Esophagus squamous epithelium (tissue), 5 donors: ENCODE measurements at places on chromosomes 7 and 10. TPM values are rescaled to one million over a fixed set of nuclear protein-coding genes. Genes with fewer than 3 reads are reported as not detected.

Gene BBIP1
- 10.3 TPM for total RNA-seq

Gene H2BK1
- not detected for total RNA-seq

Gene PAPOLB
- not detected for total RNA-seq

Gene BTBD16
- not detected for total RNA-seq

DNA sequence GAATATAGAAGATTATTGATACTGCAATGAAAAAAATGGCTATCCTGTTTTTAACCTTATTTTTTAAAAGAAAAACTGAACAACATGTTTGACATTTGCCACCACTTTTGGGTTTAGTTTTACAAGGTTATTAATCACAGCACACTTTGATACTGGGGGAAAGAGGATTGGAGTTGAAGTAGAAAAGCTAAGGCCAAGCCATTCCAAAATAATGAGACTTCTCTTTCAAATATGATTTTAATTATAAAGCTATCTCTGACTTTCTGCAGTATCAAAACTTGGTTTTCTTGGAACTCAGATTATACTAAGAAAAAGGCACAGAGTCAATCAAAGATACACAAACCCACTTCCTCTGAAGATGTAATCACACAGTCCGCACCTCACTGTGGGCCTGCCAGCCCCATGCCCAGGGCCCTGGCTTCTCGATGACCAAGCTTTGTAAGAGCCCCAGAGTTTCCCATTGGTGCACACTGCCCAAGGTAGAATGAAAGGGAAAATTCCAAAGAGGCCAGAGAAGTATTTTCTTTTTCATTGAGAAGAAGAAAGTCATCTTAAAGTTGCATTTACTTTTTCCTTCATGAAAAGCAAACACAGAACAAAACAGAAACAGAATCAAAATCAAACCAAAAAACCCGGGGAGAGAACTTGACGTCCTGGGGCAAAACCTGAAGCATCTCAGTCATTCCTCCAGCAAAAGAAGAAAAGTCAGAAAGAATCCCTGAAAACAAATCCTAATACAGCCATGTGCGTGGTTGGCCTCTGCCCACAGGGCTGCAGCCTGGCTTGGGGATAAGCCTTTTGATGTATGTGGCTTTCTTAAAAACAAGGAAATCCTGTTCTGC is 187.7 kb upstream of the KLF6 start:
- no peak for DNase-seq

DNA sequence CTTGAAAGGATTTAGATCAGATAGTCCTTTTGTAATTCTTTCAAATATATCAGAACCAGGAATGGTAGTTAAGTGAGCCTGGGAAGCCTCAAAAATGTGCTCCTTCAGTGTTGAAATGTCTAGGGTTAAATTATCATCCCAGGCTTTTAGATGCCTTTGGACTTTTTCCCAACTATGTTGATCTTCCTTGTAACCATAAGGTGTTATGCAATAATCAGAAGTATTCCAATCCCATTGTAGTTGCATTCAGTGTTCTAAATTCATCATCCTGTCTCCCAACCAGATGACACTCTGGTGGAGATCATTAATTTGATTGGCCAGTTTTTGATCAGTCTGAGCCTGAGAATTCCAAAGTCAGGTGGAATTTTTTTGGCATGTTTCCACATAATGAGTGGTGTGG is 35.1 kb upstream of the AKR1C2 start:
- no peak for DNase-seq

GRCh38 chr10:79409726-79410085 is 35.7 kb downstream of the ZCCHC24 start:
- DNase-seq = no peak

- no peak for DNase-seq
Measured at GRCh38 chr10:60664859-60665258, 113.4 kb upstream of the CDK1 start.

GRCh38 chr7:122301858-122302760 is 2.4 kb downstream of the FEZF1 start:
- DNase-seq = no peak
